ENCODE measurements at places on chromosomes 2 and 18. TPM values are rescaled to one million over a fixed set of nuclear protein-coding genes. Genes with fewer than 3 reads are reported as not detected.

The MOCOS gene
- 1.2 TPM for total RNA-seq

GRCh38 chr2:60589104-60589503, 35.6 kb upstream of the BCL11A start:
- H3K4me3 ChIP-seq = no peak overlapping the region
- H3K4me1 ChIP-seq = no peaks in the 10 kb centered on the region
- H3K27me3 ChIP-seq = peaks cover 34% of the 10 kb centered on the region

- H3K4me1 ChIP-seq = peaks cover 4% of the 10 kb centered on the region
- H3K4me3 ChIP-seq = no peak overlapping the region
- H3K36me3 ChIP-seq = no peaks in the 10 kb centered on the region
- no peak overlapping the region for H3K27ac ChIP-seq
- no peak for DNase-seq
These were observed 10.5 kb downstream of the PROC start for GRCh38 chr2:127428815-127429109.

DNA sequence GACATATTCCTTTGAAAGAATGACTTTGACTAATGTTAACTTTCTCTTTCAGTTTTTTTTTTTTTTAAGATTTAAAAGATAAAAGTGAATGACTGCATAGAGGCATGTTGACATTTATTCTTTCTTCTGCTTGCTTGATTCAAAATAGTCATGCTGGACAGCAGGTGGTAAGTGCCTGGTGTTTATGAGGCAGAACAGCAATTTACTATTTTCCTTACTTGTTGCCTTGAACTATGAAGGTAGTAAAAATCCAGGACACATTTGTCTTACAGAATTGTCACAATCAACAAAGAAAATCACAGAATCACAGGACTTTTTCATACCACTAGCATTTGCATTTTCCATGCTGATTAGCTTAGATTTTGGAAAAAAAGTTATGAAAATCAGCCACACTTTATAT, 388.3 kb downstream of the CTNNA2 start:
- no peaks in the 10 kb centered on the region for H3K36me3 ChIP-seq
- H3K27me3 ChIP-seq = no peaks in the 10 kb centered on the region
- no peaks in the 10 kb centered on the region for H3K4me1 ChIP-seq
- no peak for DNase-seq

The RAD51AP2 gene
- total RNA-seq = not detected

DNA sequence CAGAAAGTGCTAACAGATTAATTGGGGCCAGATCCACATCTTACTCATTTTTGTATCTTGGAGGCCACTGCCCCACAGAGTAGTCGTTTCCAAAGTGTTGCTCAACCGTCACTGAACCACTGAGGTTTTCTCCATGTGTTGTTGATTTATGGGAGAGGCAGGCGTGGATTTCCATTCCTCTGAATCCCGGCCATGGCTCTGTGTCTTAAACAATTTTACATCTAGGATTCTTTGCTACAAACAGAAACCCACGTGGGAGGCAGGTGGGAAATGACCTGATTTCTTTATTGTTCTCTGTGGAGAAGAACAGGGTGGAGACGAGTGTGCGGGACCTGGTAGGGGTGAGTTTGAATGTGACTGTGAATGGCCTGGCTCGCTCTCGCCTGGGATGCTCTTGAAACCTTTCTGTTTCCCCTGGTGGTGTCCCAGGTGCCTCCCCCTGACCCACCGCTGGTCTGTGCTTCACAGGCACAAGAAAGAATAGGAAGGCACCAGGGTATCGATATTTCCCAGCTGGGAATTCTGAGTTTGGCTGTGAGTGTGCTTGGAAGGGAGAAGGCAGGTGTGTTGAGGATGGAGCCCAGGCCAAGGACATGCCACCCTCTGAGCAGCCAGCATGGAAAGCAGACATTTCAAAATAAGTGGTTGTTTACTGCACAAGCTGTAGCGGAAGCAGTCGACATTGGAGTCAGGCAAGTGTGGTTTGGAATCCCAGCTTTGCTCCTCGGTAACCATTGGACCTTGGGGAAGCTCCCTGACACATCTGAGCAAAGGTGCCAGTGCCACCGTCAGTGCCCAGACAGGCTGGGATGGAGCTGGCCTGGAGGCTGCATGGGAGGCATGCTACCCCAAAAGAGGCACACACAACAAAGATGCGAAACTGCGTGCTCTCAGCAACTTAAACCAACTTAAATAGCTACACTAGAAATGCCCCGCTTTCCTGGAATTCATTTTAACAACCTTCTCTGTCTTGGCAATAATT, 50.0 kb downstream of the LPIN1 start:
- H3K4me3 ChIP-seq = no peak overlapping the region
- H3K4me1 ChIP-seq = peaks cover 5% of the 10 kb centered on the region
- H3K27ac ChIP-seq = no peak overlapping the region
- no peaks in the 10 kb centered on the region for H3K27me3 ChIP-seq
- H3K36me3 ChIP-seq = peaks cover 35% of the 10 kb centered on the region
- DNase-seq = no peak

DNA sequence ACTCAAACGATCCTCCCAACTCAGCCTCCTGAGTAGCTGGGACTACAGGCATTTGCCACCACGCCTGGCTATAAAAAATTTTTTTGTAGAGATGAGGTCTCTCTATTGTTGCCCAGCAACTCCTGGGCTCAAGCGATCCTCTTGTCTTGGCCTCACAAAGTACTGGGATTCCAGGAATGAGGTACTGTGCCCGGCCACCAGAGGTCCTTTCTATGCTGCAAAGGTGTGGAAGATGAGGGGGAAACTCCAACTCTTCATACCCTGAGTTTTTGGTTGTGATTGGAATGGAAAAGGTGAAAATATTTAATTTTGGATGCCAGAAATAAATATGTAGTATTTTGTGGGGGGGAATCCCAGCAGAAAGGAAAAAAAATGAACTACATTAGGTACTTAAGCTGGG, 36.0 kb downstream of the MRPL33 start:
- H3K27ac ChIP-seq = no peak overlapping the region
- H3K36me3 ChIP-seq = no peaks in the 10 kb centered on the region
- H3K4me3 ChIP-seq = no peak overlapping the region
- H3K4me1 ChIP-seq = peaks cover 16% of the 10 kb centered on the region
- no peaks in the 10 kb centered on the region for H3K27me3 ChIP-seq

The TMEM247 gene
- total RNA-seq = not detected

- H3K27me3 ChIP-seq = peaks cover 8% of the 10 kb centered on the region
- no peak overlapping the region for H3K27ac ChIP-seq
- no peak for DNase-seq
These were observed 12.4 kb upstream of the SPATA3 start for GRCh38 chr2:230983566-230983965.

All from activated T-cell treated with anti-CD3 and anti-CD28 coated beads, Interleukin-2, amount 50 U/mL, for 72 hours (primary cell).